ENCODE measurements at places on chromosomes 16 and 17.

DNA sequence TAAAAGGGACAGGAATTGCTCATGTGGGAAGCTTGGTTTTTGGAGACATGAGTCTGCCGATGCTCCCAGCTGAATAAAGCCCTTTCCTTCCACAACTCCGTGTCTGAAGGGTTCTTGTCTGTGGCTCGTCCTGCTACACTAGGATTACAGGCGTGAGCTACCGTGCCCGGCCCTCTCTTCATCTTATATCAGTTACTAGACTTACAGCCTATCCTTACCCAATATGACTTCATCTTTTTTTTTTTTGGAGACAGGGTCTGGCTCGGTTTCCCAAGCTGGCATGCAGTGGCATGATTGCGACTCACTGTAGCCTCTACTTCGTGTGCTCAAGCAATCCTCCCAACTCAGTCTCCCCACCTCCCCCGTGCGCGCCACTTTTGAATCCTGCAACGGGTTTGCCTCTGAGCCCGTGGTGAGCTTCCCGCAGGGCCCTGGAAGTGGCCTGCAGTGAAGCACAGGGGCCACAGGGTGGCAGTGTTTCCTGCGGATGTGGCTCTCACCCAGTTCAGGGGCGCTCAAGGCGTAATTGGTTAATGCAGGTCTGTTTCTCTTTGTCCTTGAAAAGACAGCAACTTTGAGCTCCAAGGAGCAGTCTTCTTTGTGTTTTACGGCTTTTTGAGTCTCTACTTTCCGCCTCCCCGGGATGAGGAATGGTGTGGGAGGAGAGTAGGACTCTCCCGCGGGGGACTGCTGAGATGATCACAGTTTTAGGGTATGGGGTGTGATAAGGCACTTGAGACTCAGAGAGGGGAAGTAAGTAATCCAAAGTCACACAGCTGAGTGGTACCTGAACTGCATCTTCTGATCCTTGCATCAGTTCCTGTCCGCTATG is 22.7 kb upstream of the GPRC5B start:
- peak; percentile 29 for DNase-seq

DNA sequence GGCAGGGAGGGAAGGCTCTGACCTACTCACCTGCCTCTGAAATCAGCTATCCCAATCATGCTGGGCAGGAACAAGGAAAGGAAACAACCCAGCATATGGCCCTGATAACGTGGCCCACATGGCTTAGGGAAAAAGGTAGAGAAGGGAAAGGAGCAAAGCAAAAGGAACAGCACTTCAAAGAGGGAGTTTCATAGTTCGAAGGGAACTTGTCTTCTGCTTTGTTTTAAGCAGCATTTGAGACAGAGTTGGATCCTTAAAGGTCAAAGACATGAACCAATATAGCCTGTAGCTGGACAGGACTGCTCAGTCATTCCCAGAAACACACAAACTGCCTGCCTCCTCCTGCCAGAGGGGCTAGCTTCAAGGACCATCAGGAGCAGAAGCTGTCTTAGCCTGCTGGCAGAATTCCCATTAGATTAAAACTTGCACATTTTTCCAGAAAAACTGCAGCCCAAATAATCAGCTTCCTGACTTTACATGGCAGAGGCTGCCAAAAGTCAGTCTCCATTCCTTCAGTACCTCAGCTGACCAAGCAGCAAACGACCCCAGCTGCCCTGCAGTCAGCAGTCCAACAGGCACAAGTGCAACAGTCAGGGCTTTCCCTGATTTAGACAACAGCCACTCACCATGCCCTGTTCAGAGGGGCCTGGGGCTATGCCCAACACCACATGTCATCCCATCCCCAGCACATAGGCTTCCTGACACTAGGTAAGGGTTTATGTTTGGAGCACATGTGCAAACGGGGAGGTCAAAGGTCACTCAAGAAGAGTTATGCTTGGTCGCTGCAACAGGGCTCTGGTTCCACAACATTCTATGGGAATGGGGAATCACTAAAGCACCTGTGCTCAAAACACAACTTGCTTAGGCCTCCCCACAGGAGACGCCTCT is 32.5 kb downstream of the RANBP10 start:
- DNase-seq = no peak

DNA sequence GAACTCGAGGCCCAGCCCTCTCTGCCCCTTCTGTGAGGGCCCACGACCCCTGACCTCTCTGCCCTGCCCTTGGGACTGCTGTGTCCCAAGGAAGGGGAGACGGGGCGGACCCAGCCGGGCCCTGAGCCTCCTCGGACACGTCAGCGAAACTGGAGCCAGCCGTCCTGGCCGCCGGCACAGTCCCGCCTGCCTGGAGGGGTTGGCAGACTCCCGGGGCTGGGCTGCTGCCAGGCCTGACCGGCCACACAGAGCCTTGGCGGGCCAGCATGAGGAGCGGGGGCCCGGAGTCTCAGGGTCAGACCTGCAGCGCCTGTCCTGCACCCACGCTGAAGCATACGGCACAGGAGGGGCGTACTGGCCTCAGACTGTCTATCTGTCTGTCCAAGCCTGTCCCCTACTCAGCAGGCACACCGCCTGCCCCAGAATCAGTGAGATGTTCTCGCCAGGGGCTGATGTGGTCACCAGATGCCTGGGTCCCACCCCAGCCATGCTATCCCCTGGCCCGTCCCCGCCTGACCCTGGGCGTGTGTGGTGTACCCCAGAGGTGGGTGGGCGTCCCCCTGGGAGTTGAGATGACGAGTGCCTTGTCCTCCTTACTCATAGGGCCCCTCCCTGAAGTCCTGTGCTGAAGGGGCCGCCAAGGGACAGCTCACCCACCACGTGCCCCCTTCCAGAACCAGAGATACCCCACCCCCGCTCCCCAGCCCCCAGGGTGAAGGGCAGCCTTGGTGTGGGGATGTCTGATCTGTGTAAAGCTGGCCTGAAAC is 4.7 kb downstream of the VASN start:
- DNase-seq = peak; percentile 80

DNA sequence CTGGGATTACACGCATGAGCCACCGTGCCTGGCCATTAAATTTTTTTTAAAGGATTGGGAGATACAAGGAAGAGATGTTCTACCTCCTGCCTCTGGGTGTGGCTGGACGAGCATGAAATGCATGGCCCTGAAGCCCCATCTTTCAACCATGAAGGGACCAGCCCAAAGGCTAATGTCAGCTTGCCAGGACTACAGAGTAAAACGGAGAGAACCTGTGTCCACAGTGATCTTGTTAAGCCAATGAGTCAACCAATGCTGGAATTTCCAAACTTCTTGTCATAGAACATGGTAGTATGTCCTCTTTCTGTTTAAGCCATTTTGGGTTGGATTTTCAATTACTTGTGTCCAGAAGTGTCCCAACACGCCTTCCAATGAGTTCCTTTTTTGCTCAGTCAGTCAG is 71.3 kb downstream of the RTN4RL1 start:
- DNase-seq = no peak

GRCh38 chr17:81418710-81419318 is 23.6 kb downstream of the BAHCC1 start:
- DNase-seq = no peak

DNA sequence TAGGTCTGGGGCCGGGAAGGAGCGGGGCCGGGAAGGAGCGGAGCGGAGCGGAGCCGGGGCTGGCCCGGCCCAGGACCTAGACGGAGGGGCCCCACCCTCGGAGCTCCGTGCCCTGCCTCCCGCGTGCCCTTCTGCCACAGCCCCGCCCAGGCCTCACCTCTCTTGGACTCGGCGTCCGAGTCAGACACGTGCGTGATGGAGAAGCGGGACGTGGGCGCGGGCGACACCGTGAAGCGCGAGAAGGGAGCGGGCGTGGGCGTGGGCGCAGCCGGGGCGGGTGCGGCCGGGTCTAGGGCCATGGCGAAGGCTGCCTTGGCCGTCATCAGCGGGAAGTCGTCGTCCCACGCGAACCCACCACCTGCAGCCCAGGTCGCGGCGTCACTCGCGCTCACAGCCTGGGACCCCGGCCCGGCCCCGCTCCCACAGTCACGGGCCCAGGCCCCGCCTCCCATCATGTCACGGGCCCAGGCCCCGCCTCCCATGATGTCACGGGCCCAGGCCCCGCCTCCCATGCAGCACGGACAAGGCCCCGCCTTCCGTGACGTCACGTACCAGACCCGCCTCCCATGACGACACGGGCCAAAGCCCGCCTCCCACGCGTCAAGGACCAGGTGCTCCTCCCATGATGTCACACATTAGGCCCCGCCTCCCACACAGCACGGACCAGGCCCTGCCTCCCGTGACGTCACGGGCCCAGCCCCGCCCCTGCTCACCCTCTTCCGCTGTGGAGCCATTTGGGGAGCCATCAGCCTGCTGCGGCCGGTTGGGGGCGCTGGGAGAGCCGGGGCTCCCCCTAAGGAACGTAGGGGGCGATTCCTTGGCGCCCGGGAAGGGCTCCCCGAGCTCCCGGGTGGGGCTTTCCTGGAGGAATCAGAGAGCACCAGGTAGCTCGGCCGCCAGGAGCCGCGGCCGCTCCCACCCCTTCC is 45.8 kb upstream of the PVALEF start:
- DNase-seq = peak; percentile 20

- no peak for DNase-seq
Observed at GRCh38 chr16:13471036-13471435, 448.9 kb upstream of the ERCC4 start.

DNA sequence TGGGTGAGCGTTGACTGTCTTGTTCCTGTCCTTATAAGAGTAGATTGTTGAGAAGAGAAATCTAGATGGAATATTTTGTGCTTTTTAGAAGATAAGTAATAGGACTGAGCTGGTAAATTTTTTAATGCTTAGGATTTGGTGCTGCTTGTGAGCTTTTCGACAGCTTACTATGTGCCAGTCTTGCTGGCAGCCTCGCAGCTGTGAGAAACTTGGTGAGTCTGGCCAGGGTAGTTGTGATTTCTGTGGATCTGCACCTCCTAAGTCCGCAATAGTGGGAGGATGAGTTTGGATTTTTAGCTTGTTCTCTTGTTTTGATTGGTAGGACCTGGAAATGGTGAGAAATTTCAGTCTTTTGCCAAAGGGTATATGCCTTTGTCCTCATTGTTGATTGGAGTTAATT is 3.6 kb downstream of the SOCS7 start:
- DNase-seq = no peak

DNA sequence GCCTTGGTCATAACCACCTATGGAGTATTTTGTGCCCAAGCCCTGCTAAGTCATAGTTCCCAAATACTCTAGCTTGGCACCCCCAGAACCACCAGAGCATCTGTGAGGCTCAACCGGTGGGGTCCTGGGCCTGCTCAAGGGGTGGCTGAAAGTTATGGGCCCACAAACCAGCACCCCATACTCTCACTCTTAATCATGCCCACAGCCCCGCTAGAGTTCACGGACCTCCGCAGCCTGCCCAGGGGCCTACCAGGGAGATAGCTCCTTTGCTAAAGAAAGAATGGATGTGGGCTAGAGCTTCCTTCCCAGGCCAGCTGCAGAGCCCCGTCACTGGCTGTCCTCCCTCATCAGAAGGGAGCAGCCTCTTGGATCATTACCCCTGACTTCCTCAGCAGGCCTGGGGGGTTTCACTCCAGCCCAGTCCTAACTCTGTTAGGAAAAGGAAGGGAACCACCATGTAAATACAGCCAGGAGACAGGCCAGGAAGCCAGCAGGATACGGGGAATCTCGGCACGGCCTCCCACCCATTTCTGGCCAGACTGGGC is 1.4 kb downstream of the GIT1 start:
- no peak for DNase-seq

GRCh38 chr17:8753136-8753975 is 5.0 kb downstream of the SPDYE4 start:
- DNase-seq = no peak

GRCh38 chr16:4846503-4846900 is 586 bp downstream of the GLYR1 start:
- DNase-seq = peak; percentile 68

DNA sequence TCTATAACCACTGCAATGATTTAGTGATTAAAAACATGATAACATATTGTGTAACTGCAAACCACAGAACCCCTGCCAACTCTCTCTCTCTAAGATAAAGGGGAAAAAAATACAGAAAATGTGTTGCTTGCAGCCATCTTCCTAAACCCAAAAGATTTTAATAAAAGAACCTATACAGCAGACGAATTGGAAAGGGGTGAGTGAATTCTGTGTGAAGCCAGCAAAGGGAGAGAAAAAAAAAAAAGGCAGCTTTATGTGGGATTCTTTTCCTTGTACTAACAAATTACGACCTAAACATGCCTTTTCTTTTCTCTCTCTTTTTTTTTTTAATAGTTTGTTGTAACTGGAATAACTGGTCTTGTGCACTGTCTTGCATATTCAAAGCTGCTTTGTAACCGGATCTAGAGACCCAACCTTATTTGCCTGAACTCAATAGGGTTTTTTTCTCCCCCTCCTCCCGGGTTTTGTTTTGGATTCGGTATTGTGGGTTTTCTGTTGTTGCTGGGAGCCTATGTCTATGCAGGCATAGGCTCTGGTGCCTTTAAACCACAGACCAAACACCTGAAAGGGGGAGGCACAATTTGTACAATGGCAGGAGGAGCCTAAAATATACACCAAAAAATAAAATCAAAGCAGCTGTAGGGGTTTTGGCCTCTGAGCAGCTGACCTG is 7.0 kb upstream of the ZFHX3 start:
- DNase-seq = no peak

GRCh38 chr17:71441098-71441497 is 679.7 kb upstream of the SOX9 start:
- no peak for DNase-seq

- no peak for DNase-seq
Observed at GRCh38 chr16:275786-276232, at the start of gene RGS11. RGS11 (minus strand) TSS chr16:275944; CDS start chr16:275911, 33 bp downstream.

DNA sequence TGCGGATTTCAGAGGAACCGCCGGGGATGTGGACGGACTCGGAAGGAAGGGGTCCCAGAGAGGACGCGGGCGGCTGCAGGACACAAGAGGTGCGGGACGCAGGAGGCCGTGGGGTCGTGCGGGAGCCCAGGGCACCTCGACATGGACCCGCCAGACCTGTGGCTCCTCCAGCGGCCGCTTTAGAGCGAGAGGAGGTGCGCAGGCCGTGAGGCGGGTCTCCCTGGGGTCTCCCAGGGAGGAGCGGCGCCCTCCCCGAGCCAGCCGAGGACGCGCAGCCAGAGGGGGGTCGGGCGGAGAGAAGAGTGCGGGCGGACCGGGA is 6.8 kb upstream of the FLYWCH1 start:
- DNase-seq = no peak

- no peak for DNase-seq
Observed at GRCh38 chr17:8598913-8599312, 31.6 kb downstream of the MYH10 start.

DNA sequence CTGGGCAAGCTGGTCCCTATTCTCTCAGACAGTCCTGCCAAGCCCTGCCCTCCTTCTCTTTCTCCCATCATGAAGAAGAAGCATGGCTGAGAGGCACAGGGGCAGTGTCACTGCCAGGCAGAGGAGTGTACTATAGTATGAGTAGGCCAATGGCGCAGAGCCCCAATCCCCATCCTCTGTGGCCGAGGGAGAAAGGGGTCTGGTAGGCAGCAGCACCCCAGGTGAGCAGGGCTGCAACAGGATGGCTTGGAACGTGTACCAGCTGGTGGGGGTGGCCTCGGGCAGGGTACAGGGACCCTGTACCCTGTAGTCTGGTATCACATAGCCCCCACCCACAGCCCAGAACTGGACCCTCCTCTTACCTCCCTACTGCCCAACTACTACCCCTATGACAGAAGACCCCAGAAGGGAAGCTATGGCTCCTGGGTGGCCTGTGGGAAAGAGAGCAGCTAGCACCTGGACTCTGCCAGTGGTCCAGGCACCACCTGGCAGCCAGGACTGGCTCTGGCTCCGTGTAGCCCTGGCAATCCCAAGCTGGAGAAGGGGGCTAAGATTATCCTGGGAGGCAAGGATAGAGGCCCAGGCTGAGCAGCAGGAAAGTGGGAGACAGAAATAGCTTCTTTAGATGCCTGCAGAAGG is 4.4 kb downstream of the SMARCD2 start:
- no peak for DNase-seq

- DNase-seq = no peak
Observed at GRCh38 chr17:82060001-82060380, 5.6 kb downstream of the DUS1L start.

All from substantia nigra (tissue), 51 donors.